Activated CD8-positive, alpha-beta T cell treated with anti-CD3 and anti-CD28 coated beads, Interleukin-2, amount 10 ng/mL, durations not matched to agents 7 days and 5 days (primary cell): ENCODE measurements at places on chromosomes 2 and 18. TPM values are rescaled to one million over a fixed set of nuclear protein-coding genes. Genes with fewer than 3 reads are reported as not detected.

DNA sequence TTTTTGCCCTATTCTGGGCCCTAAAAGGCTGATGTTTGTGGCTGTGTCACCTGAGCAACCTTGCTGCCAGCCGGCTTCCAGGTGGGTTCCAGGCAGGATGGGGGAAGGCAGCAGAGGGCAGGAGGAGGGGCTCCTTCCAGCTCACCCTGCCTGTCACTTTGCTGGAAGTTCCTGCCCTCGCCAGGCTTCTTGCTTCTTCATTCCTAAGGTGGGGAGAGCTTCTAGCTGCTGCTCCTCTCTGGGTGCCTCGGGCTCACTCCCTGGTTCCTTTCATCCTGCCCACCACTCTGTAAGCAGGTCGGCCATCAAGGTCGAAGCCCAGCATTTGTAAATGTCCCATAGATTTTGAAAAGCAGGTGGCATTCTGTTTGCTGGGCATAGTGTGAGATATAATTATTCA is 249.4 kb upstream of the HS6ST1 start:
- no peak overlapping the region for H3K4me3 ChIP-seq
- no peaks in the 10 kb centered on the region for H3K4me1 ChIP-seq
- DNase-seq: no peak

GRCh38 chr18:24420551-24420950 is 5.9 kb upstream of the IMPACT start:
- H3K27me3 ChIP-seq: peaks cover 36% of the 10 kb centered on the region
- H3K4me3 ChIP-seq: no peak overlapping the region
- peaks cover 1% of the 10 kb centered on the region for H3K36me3 ChIP-seq
- no peak for DNase-seq
- H3K27ac ChIP-seq: no peak overlapping the region
- H3K4me1 ChIP-seq: peaks cover under 1% of the 10 kb centered on the region

GRCh38 chr2:144426355-144426754 is 93.6 kb downstream of the ZEB2 start:
- H3K4me1 ChIP-seq: no peaks in the 10 kb centered on the region
- no peak for DNase-seq
- no peak overlapping the region for H3K27ac ChIP-seq
- H3K36me3 ChIP-seq: peaks cover 7% of the 10 kb centered on the region
- no peak overlapping the region for H3K4me3 ChIP-seq

DNA sequence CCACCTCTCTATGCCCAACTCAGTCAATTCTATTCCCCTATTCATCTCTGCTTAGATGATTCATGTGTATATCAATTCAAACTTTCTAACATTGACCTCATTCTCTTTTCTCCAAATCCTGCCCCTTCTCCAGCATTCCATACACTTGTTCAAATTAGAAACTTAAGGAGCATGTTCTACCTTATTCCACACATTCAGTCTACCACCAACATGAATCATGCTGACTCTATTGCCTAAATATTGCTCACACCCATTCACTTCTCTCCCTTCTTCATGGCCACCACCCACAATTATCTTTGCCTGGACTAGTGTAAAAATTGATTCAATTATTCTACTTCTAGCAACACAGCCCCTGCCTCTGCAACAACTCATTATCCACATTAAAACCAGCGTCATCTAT is 147.5 kb downstream of the VWC2L start:
- no peak overlapping the region for H3K4me3 ChIP-seq
- no peaks in the 10 kb centered on the region for H3K36me3 ChIP-seq
- H3K27ac ChIP-seq: no peak overlapping the region
- H3K27me3 ChIP-seq: no peaks in the 10 kb centered on the region
- DNase-seq: no peak
- no peaks in the 10 kb centered on the region for H3K4me1 ChIP-seq

GPR17 gene
- not detected for total RNA-seq

- no peaks in the 10 kb centered on the region for H3K4me1 ChIP-seq
- DNase-seq: no peak
- H3K27ac ChIP-seq: no peak overlapping the region
- no peaks in the 10 kb centered on the region for H3K36me3 ChIP-seq
- peaks cover 3% of the 10 kb centered on the region for H3K27me3 ChIP-seq
- H3K4me3 ChIP-seq: no peak overlapping the region
Measured at GRCh38 chr18:75320506-75320905, 107.0 kb downstream of the SMIM21 start.

DNA sequence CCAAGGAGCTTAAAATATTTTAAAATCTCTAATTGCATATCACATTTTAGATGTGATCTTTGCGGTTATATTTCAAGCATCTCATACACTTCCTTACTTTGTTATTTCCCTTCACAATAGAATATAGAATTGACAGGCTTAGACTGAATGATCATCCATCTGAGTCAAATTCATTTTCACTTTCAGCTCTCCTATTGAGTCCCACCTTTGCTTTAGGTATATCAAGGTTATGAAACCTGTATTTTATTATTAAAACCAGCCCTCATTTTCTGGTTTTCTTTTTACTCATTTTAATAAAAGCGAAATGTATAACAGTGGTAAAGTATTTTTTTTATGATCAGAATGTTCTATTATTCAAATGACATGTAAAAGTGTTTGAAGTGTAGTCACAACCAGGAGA is 162.9 kb upstream of the KYNU start:
- H3K4me1 ChIP-seq: no peaks in the 10 kb centered on the region
- H3K27me3 ChIP-seq: no peaks in the 10 kb centered on the region
- H3K4me3 ChIP-seq: no peak overlapping the region
- no peak overlapping the region for H3K27ac ChIP-seq
- no peak for DNase-seq

DNA sequence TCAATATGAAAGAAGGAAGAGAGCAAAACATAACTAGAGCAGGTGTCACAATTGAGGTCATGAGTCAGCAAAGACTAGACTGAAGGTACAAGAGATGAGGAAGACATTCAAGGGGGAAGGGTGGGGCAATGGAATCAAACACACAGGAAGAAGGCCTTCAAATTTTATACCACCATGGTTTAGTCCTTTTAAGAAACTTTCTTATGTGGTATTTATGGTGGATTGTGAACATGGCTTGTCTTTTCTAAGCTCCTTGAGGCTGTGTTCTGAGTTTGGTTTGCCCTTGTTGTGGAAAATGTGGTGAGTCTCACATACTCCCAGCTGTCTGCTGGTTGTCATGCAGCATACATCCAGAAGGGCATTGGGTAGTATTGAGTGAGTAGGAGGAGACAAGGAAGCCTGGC is 62.1 kb downstream of the NABP1 start:
- H3K36me3 ChIP-seq: no peaks in the 10 kb centered on the region
- peaks cover 16% of the 10 kb centered on the region for H3K4me1 ChIP-seq
- peak overlapping the region; percentile 79 for H3K27ac ChIP-seq
- H3K27me3 ChIP-seq: peaks cover 31% of the 10 kb centered on the region

GRCh38 chr2:62459106-62459505 is 46.9 kb downstream of the TMEM17 start:
- peaks cover 2% of the 10 kb centered on the region for H3K4me1 ChIP-seq
- H3K4me3 ChIP-seq: no peak overlapping the region
- H3K27me3 ChIP-seq: peaks cover 3% of the 10 kb centered on the region
- H3K36me3 ChIP-seq: no peaks in the 10 kb centered on the region
- no peak for DNase-seq

- H3K27me3 ChIP-seq: no peaks in the 10 kb centered on the region
- DNase-seq: no peak
- H3K4me3 ChIP-seq: no peak overlapping the region
- no peak overlapping the region for H3K27ac ChIP-seq
- H3K36me3 ChIP-seq: no peaks in the 10 kb centered on the region
- no peaks in the 10 kb centered on the region for H3K4me1 ChIP-seq
Measured at GRCh38 chr2:165544897-165545296, 75.4 kb downstream of the CSRNP3 start.

- peak overlapping the region; percentile 96 for H3K27ac ChIP-seq
- H3K4me1 ChIP-seq: peaks cover 55% of the 10 kb centered on the region
- H3K27me3 ChIP-seq: no peaks in the 10 kb centered on the region
- H3K4me3 ChIP-seq: peak overlapping the region; percentile 71
- H3K36me3 ChIP-seq: peaks cover 18% of the 10 kb centered on the region
Measured at GRCh38 chr2:64946769-64947247, 42.4 kb upstream of the SLC1A4 start.

GRCh38 chr2:74293191-74293991 is 49.8 kb downstream of the SLC4A5 start:
- H3K4me3 ChIP-seq: no peak overlapping the region
- H3K27ac ChIP-seq: no peak overlapping the region
- no peaks in the 10 kb centered on the region for H3K27me3 ChIP-seq
- H3K4me1 ChIP-seq: peaks cover 20% of the 10 kb centered on the region
- DNase-seq: no peak
- no peaks in the 10 kb centered on the region for H3K36me3 ChIP-seq

REG3A gene
- total RNA-seq: not detected

CNRIP1 gene
- not detected for total RNA-seq

DNA sequence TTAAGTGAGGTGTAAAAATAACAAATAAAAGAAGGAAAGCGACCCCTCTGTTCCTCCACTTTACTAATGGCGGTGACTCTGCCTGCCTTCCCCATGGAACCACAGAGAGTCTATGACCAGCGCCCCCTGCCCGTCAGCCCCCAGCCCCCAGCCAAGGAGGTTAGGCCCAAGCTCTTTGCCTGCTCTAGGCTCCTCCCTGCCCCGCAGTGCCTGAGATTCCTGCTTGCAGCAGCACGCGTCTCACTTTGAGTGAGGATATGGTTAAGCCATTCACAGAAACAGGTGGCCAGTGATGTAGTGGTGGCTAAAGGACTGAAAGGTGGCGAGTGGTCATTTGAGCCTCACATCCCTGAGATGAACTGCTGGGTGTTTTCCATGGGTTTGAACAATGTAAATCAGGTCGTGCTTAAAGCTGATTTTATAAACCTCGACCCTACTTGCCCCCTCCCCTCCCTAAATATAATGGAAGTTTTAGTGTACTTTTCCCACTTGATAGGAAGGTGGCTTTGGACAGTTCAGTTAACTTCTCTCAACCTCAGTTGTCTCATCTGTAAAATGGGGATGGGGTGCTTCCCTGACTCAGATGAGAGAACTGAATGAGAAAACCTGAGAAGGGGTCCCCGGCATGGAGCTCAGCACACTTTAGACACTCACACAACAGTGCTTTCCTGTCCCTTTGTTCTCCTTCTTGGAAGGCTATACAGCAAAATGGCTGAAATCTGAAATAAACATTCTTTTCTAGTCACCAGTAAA is 46.5 kb downstream of the IL1RL2 start:
- peaks cover 51% of the 10 kb centered on the region for H3K4me1 ChIP-seq
- no peak overlapping the region for H3K4me3 ChIP-seq
- H3K27me3 ChIP-seq: no peaks in the 10 kb centered on the region
- no peak overlapping the region for H3K27ac ChIP-seq

GRCh38 chr2:150389447-150389846 is 98.0 kb downstream of the RND3 start:
- H3K4me3 ChIP-seq: no peak overlapping the region
- no peak overlapping the region for H3K27ac ChIP-seq
- H3K4me1 ChIP-seq: no peaks in the 10 kb centered on the region

- H3K27ac ChIP-seq: no peak overlapping the region
- H3K4me1 ChIP-seq: peaks cover 5% of the 10 kb centered on the region
- H3K4me3 ChIP-seq: no peak overlapping the region
- peaks cover 18% of the 10 kb centered on the region for H3K36me3 ChIP-seq
- no peak for DNase-seq
- H3K27me3 ChIP-seq: no peaks in the 10 kb centered on the region
Measured at GRCh38 chr2:134154246-134154645, 99.6 kb upstream of the MGAT5 start.

GRCh38 chr2:173432049-173432754 is 77.5 kb downstream of the CDCA7 start:
- no peak for DNase-seq
- no peak overlapping the region for H3K4me3 ChIP-seq
- H3K4me1 ChIP-seq: peaks cover 4% of the 10 kb centered on the region
- peaks cover 26% of the 10 kb centered on the region for H3K27me3 ChIP-seq
- H3K36me3 ChIP-seq: no peaks in the 10 kb centered on the region

GRCh38 chr18:11112286-11112685 is 37.1 kb downstream of the PIEZO2 start:
- no peak overlapping the region for H3K27ac ChIP-seq
- DNase-seq: no peak
- no peaks in the 10 kb centered on the region for H3K4me1 ChIP-seq
- no peak overlapping the region for H3K4me3 ChIP-seq
- H3K27me3 ChIP-seq: no peaks in the 10 kb centered on the region

SLC9A4 gene
- total RNA-seq: 0.08 TPM

DNA sequence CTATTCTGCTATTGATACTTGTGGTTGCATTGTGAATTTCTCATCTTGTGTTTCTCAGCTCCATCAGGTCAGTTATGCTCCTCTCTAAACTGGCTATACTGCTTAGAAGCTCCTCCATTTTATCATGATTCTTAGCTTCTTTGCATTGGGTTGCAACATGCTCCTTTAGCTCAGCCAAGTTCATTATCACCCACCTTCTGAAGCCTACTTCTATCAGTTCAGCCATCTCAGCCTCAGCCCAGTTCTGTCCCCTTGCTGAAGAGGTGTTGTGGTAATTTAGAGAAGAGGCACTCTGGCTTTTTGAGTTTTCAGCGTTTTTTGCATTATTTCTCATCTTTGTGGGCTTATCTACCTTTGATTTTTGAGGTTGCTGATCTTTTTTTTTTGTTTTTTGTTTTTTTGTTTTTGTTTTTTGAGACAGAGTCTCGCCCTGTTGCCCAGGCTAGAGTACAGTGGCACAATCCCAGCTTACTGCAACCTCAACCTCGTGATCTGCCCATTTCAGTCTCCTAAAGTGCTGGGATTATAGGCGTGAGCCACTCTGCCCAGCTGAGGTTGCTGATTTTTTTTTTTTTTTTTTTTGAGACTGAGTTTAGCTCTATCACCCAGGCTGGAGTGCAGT is 36.0 kb downstream of the ANKRD12 start:
- H3K4me1 ChIP-seq: peaks cover 29% of the 10 kb centered on the region
- H3K36me3 ChIP-seq: peaks cover 50% of the 10 kb centered on the region
- H3K4me3 ChIP-seq: no peak overlapping the region
- no peak for DNase-seq
- no peak overlapping the region for H3K27ac ChIP-seq

SERPINB13 gene
- not detected for total RNA-seq

MEMO1 gene
- total RNA-seq: 51.5 TPM

DNA sequence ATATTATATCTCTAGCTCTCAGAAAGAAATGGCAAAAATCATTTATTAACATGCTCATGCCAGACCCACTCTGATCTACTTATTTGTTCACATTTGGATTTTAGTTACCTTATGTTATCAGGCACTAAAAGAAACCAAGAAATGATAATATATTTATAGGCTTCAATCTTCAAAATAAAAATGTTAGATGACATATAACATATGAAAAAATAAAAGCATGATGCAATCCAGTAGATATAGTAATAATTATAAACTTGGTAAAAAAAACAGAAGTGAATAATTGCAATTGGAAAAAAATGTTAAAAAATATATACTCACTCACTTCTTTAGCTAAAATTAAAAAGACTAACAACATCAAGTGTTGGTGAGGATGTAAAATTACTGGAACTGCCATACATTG is 248.3 kb upstream of the VRK2 start:
- DNase-seq: no peak
- no peaks in the 10 kb centered on the region for H3K36me3 ChIP-seq
- no peaks in the 10 kb centered on the region for H3K27me3 ChIP-seq
- H3K4me3 ChIP-seq: no peak overlapping the region

DNA sequence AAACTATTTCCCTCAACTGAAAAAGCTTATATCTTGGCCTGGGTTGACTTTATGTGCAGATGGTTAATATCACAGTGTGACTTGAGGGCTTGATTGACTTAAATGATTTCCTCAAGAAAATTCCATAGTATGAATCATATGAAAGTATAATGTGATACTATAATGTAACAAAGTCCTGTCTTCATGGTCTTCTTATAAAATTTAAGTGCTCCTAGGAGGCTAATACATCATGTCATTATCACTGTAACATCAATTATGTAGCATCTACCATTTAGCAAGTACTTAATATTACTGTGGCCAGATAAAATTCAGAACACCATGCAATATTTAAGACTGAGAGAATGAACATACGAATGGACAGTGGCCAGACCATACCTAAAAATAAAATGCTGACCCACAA is 276.1 kb downstream of the RIT2 start:
- no peaks in the 10 kb centered on the region for H3K36me3 ChIP-seq
- no peak overlapping the region for H3K4me3 ChIP-seq
- H3K27ac ChIP-seq: no peak overlapping the region
- no peaks in the 10 kb centered on the region for H3K27me3 ChIP-seq
- no peaks in the 10 kb centered on the region for H3K4me1 ChIP-seq
- no peak for DNase-seq
